ENCODE measurements at places on chromosomes 12 and 14. TPM values are rescaled to one million over a fixed set of nuclear protein-coding genes. Genes with fewer than 3 reads are reported as not detected.
A peak's percentile ranks its signal among the peaks of the same experiment; 100 is the strongest.

- DNase-seq = no peak
- H3K36me3 ChIP-seq = no peaks in the 10 kb centered on the region
- no peak overlapping the region for H3K27ac ChIP-seq
- no peak overlapping the region for H3K4me3 ChIP-seq
- H3K27me3 ChIP-seq = no peaks in the 10 kb centered on the region
- H3K4me1 ChIP-seq = no peaks in the 10 kb centered on the region
Observed at GRCh38 chr12:22821985-22822384, 197.0 kb downstream of the ETNK1 start.

DNA sequence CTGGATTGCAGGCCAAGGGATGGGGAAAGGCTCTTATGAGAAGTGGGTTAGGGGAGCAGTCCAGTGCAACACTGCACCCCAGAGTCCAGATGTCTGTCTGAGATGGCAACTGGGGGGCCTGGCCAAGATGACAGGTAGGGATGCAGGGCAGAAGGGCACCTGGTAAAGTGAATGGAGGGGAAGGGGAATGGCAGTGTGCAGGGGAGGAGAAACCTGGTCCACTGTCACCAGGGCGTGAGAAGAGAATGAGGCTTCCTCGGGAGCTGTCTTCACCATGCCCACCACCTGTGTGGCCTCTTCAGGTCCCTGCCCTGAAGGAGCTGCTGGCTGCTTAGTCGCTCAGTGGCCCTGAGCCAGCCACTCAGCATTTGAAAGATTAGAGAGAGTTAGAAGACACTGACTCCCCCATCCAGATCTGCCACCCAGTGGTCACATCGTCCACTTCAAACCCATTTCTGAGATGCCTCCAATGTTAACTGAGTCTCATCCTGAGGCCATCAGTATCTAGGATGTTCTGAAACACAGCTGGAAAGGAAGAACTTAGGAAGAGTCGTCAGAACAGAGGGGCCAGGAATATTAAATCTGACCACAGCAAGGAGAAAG is 57.3 kb downstream of the PLEKHG3 start:
- H3K4me1 ChIP-seq = peaks cover 57% of the 10 kb centered on the region
- no peaks in the 10 kb centered on the region for H3K27me3 ChIP-seq
- H3K4me3 ChIP-seq = no peak overlapping the region
- H3K27ac ChIP-seq = peak overlapping the region; percentile 61
- H3K36me3 ChIP-seq = no peaks in the 10 kb centered on the region

- H3K4me3 ChIP-seq = no peak overlapping the region
- DNase-seq = no peak
- H3K36me3 ChIP-seq = no peaks in the 10 kb centered on the region
- no peak overlapping the region for H3K27ac ChIP-seq
- no peaks in the 10 kb centered on the region for H3K4me1 ChIP-seq
Observed at GRCh38 chr14:42222924-42223471, 616.3 kb downstream of the LRFN5 start.

DNA sequence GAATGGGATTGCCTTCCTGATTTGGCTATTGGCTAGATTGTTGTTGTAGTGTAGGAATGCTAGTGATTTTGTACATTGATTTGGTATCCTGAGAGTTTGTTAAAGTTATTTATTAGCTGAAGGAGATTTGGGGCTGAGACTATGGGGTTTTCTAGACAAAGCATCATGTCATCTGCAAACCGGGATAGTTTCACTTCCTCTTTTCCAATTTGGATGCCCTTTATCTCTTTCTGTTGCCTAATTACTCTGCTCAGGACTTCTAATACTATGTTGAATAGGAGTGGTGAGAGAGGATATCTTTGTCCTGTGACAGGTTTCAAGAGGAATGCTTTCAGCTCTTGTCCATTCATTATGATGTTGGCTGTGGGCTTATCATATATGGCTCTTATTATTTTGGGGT is 265.7 kb upstream of the MGAT4C start:
- H3K4me1 ChIP-seq = no peaks in the 10 kb centered on the region
- H3K27ac ChIP-seq = no peak overlapping the region
- no peaks in the 10 kb centered on the region for H3K36me3 ChIP-seq
- no peak for DNase-seq

The TGM1 gene
- 0.52 TPM for total RNA-seq

Data from esophagus muscularis mucosa (tissue), 4 donors.